ENCODE measurements at places on chromosomes 5 and 9. TPM values are rescaled to one million over a fixed set of nuclear protein-coding genes. Genes with fewer than 3 reads are reported as not detected.

The SPATA9 gene
- total RNA-seq = not detected

The P4HA2 gene
- total RNA-seq = not detected

The CCL27 gene
- not detected for total RNA-seq

The SH3PXD2B gene
- total RNA-seq = 0.50 TPM

The CDKN2A gene
- total RNA-seq = 3.6 TPM

The LCN9 gene
- not detected for total RNA-seq

The ERBIN gene
- 107 TPM for total RNA-seq

The TSSK1B gene
- total RNA-seq = not detected

The DPYSL3 gene
- total RNA-seq = 0.09 TPM

The FOXD4L3 gene
- not detected for total RNA-seq

The KLF9 gene
- total RNA-seq = 78.3 TPM

The ZFP2 gene
- 0.69 TPM for total RNA-seq

The QRFP gene
- not detected for total RNA-seq

The SCGB3A2 gene
- 0.99 TPM for total RNA-seq

The IFNA21 gene
- total RNA-seq = not detected

The LCN15 gene
- total RNA-seq = not detected

The OTULIN gene
- 67.1 TPM for total RNA-seq

The WNT8A gene
- total RNA-seq = not detected

The FGF18 gene
- total RNA-seq = 0.18 TPM

The ZNF622 gene
- 39.8 TPM for total RNA-seq

The ZNF367 gene
- 5.8 TPM for total RNA-seq

Data from T-cell (primary cell).